ENCODE measurements at places on chromosomes 11 and 22.

GRCh38 chr11:79697905-79698304, 257.1 kb upstream of the TENM4 start:
- DNase-seq, result no peak

GRCh38 chr22:47048123-47049077, 285.9 kb downstream of the TBC1D22A start:
- DNase-seq, result no peak

DNA sequence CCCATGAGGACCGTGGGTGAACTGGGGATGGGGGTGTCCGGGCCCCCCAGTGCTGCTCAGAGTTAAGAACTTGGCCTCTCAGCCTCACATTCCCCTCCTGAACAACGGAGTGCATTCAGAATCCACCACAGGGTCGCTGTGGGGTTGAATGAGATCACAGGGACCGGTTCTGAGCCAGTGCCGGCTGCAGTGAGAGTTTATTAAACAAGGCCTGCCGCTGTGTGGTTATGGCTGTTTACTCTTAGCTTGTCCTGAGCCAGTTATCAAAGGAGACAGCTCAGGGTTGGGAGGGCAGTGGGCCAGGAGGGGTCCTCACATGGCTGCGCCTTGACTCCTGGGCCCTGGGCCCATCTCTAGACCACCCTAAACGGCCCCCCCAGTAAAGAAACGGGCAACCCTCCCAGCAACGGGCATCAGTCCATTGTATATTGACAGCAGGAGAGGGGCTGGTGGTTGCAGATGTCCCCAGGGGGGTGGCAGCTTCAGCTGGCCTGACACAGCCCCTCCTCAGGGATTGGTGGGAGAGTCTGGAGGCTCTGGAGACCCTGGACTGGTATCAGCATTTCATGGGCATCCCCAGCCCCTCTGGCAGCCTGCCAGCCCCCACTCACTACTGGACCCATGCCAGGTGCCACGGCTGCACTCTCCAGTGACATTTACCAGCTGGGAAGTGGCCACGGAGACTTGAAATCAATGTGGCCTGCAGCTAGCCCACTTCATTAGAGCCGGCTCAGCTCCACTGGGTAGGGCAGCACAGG, 15.1 kb upstream of the CABP7 start:
- DNase-seq, result peak; percentile 60

- no peak for DNase-seq
Observed at GRCh38 chr11:34208266-34209135, 103.1 kb downstream of the NAT10 start.

GRCh38 chr11:119100994-119101758, 477 bp downstream of the DPAGT1 start:
- no peak for DNase-seq

GRCh38 chr11:93407777-93408401, 77.3 kb downstream of the DEUP1 start:
- DNase-seq, result no peak

- DNase-seq, result peak; percentile 3
Observed at GRCh38 chr11:17351510-17352176, at the start of gene NCR3LG1. TSS of gene NCR3LG1 (plus strand) at chr11:17351800. CDS start at chr11:17351970, 170 bp downstream.

DNA sequence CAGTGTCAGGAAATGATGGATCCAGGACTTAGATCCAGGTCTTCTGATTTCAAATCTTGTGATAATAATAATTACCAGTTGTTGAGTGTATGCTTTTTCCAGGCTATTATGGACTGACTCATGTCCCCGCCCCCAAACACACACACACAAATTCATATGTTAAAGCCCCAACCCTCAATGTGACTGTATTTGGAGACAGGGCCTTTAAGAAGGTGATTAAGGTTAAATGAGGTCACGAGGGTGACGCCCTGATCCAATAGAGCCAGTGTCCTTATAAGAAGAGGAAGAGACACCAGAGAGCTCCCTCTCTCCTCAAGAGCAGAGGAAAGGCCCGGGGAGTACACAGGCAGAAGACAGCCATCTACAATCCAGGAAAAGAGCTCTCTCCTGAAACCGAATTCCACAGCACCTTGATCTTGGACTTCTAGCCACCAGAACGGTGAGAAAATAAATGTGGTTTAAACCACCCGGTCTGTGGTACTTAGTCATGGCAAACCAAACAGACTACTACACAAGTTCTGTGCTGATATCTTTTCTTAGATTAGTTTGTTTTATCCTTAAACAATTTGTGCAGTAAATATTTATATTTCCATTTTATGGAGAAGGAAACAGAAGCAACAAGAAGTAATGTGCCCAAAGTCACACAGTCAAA, 8.2 kb downstream of the TMPRSS5 start:
- no peak for DNase-seq

GRCh38 chr22:32355760-32356159, 1.9 kb upstream of the RFPL3 start:
- no peak for DNase-seq

GRCh38 chr11:74634537-74634936, 42.2 kb downstream of the POLD3 start:
- peak; percentile 53 for DNase-seq

DNA sequence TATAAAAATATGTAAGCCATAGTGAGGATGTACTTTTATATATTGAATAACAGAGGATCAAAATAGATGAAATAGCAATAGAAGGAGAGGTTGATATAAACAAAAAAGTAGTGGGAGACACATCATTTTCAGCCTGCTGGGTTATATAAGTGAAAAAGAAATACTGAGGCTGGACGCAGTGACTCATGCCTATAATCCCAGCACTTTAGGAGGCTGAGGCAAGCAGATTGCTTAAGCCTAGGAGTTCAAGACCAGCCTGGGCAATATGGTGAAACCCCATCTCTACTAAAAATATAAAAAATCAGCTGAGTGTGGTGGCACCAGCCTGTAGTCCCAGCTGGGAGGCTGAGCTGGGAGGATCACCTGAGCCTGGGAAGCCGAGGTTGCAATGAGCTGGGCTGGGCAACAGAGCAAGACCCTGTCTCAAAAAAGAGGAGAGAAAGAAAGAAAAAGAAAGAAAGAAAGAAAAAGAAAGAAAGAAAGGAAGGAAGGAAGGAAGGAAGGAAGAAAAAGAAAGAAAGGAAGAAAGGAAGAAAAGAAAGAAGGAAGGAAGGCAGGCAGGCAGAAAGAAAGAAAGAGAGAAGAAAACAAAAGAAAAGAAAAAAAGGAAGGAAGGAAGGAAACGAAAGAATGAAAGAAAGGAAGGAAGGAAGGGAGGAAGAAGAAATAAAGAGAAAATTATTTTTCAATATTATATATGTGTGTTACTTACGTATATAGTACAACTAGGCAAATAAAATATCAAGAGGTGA, 7.0 kb upstream of the P2RY2 start:
- DNase-seq, result no peak

GRCh38 chr11:83403691-83404389, 117.7 kb upstream of the CCDC90B start:
- DNase-seq, result no peak

- DNase-seq, result no peak
Observed at GRCh38 chr11:30733748-30734147, 147.6 kb upstream of the MPPED2 start.

GRCh38 chr11:11416502-11416901, 63.5 kb upstream of the CSNK2A3 start:
- no peak for DNase-seq

GRCh38 chr11:61887839-61888494, 3.4 kb downstream of the FADS3 start:
- no peak for DNase-seq

DNA sequence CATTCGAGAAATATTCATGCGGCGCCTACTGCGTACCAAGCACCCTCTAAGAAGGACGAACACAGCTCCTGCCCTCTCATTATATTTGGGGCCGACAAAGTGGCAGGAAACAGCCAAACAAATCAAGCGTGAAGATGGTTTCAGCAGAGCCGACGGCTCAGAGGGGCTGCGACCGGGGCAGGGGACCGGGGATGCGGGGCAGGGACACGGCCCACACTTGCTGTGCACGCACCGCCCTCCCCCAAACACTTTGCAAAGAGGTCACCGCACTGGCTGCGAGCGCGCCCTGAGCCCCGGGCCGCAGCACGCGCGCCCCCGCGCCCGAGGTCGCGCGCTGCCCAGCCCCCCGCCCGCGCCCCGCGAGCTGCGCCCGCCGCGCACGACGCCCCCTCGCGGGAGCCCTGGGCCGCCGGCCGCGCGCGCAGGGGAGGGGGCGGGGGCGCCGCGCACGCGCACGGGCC, 255 bp upstream of the SYNGR1 start:
- DNase-seq, result peak; percentile 45

GRCh38 chr11:83671289-83671688, 385.1 kb upstream of the CCDC90B start:
- no peak for DNase-seq

DNA sequence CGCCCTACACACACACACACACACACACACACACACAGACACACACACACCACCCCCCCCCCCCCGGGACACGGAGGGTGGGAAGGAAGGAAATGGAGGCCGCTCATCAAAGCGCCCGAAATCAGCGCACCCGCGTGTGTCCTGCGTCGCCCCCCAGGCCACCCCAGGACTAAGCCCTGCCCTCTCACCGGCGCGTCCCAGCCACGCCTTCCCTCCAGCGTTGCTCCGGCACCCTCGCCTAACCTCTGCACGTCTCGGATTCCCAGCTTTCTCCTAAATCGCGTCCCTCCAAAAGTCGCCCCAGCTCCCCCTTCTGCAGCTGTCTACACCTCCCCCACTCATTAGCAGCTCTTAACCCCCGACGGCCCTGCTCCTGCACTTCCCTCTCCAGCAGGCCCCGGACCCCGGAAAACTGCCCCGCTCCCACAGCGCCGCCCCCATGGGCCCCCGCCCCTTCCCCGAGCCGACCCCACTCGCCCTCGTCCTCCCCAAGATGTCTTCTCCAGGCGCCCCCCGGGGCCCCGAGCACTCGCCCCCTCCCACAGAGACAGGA, 557 bp downstream of the PACSIN2 start:
- no peak for DNase-seq

DNA sequence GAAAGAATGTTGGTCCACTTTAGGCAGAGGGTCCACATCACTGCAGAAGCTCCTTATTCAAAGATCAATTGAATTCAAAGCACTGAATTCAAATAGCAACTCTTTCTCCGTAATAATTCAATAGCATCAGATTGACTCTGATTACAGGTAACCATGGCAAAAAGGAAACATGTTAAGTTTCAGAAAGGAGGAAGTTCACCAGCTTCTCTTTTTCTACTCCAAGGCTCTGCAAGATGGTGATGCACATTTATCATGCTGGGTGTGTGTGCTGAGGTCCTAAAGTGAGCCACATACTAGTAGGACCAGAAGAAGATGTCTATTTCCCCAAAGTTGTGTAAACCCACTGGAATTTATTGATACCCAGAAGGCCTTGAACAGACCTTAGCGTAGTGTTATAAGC, 18.0 kb upstream of the DRD2 start:
- DNase-seq, result no peak

DNA sequence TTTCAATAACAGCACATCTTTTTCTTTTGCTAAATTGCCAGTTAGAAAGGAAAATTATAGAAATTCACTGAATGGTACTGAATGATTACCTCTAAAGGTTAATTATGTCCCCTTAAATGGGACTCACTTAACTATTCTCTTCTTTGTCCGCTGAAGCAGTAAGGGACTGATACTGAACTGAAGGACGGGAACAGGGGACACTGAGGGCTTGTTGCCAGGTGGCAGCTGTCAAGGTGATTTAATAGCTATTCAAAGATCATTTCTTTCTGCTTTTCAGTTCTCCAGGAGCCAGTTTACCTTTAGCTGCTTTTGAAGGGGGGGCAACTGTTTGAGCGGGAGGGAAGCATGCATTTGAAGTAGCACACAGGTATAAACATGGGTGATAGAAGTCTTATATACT, 325.4 kb upstream of the CCDC90B start:
- no peak for DNase-seq

GRCh38 chr11:14318581-14318981, 40.4 kb downstream of the RRAS2 start:
- no peak for DNase-seq

- DNase-seq, result no peak
Observed at GRCh38 chr11:69380451-69380901, 86.5 kb downstream of the MYEOV start.

DNA sequence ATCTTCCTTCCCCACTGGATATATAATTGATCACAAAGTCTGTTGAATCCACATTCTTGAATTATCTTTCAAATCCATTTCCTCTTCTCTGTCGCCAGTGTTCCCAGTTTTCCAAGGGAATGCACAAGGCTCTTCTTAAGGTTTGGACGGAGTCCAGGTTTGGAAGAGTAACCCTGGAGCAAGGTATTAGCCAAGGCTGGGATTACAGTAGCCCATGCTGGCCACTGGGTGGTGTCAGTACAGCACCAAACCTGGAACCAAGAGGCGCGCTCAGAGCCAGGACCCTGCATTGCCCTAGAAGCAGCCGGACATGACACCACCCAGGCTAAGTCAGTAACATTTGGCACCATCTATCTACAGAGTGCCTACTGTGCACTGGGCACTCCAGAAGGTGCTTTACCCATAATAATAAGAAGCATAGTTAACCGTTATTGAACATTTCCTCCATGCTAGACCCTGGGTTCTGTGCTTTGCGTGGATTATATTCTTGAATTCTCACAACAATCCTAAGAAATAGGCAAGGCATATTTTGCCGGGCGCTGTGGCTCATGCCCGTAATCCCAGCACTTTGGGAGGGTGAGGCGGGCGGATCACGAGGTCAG, 48.0 kb upstream of the CLPB start:
- peak; percentile 74 for DNase-seq

DNA sequence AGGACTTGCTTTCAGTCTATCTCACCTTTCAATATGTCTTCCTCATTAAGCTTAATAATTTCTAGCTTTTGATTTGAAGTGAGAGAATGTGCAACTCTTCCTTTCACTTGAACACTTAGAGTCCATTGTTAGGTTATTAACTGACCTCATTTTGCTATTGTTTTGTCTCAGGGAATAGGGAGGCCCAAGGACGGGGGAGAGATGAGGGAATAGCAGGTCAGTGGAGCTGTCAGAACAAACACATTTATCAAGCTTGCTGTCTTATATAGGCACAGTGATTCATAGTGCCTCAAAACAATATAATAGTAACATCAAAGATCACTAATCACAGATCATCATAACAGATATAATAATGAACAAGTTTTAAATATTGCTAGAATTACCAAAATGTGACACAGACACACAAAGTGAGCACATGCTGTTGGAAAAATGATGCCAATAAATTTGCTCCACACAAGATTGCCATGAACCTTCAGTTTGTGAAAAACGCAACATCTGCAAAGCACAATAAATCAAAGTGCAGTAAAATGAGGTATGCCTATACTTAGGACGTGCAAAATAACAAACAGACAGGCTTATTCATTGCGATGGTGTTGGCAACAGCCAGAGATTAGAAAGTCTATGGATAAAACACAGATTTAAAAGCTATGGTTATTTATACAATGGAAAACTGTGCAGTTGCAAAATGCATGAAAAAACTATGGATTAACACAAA, 106.3 kb upstream of the TEAD1 start:
- no peak for DNase-seq

DNA sequence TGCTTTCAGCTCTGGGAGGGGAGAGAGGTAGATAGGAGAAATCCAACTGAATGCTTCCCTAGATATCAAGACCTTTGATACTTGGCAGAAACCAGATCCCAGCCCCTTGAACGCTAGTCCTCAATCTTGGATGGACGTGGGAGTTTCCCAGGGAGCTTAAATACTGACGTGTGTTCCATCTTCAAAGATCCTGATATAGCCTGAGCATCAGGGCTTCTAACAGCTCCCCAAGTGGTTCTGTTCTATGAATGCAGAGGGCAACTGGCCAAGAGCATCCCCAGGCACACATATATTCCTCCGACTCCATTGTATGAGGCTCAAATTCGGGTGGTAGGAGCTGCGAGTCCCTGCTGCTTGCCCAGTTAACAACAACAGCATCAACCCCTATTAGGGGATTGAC, 8.7 kb upstream of the ACCS start:
- no peak for DNase-seq
